ENCODE measurements at places on chromosomes 12 and 14.

- peak; percentile 51 for DNase-seq
These were observed 27.7 kb upstream of the FBXO33 start for GRCh38 chr14:39459795-39460478.

- peak; percentile 77 for DNase-seq
These were observed 103.9 kb downstream of the ZFP36L1 start for GRCh38 chr14:68688872-68689371.

DNA sequence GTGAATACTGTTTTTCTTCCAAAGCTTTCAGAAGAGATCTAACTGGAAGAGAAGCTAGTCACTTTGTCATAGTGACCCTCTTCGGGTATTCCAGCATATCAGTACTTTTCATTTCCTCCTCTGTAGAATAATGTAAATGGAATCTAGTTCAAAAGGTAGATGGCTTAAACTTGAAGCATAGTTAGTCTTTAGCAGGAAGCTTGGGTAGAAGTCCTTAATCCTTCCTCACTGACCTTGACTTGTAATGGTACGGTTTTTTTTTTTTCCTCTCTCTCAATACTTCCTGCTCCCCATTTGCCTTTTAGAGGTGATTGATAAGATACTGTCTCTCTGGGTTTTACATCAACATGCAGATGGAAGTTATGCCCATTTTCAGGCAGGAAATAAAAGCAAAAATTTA lies 1.7 kb downstream of the FBXO34 start:
- DNase-seq: no peak

DNA sequence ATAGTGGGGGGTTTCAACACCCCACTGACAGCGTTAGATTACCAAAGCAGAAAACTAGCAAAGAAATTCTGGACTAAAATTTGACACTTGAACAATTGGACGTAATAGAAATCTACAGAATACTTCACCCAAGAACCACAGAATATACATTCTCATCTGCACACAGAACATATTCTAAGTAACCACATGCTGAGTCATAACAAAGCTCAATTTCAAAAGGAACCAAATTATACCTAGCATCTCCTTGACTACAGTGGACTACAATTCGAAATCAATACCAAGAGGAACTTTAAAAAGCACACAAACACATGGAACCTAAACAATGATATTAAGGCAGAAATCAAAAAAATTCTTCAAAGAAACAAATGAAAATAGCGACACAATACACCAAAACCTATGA lies 871.6 kb upstream of the MDGA2 start:
- DNase-seq: no peak

DNA sequence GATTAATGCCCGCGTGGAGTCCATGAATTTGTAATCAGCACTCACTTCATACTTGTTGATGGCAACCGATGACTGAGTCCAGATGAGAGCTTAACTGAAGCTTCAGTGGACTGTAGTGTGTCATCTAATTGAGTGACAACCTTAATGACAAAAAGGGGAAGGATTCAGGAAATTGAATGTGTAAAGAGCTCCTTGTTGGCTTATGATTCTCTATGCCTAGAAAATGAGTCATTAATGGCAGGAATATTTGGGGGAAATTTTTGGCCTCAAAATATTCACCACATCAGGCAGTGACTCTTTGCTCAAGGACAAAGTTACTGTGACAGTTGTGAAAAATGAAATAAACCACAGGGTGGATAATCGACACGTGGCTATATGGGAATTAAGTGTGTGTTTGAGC lies 55.3 kb upstream of the STON2 start:
- DNase-seq: no peak

DNA sequence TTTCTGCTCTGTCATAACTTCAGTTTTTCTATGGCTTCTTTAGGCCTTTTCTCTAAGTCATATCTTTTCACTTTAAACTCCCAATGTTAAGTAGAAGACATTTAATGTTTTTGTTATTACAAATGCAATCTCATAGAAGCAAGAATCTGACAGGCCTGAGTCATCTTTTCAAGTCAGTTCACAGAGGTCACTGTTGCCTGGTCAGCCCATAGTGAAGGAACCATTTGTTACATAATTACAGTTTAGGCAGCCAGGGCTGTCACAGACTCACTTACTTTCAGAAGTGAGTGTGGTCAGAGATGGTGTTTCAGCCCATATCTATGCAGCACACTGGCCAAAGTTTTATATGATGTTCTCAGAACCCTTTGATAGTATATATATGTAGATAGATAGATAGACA lies 46.5 kb downstream of the CCER1 start:
- DNase-seq: peak; percentile 57

GRCh38 chr12:26760657-26761293 lies 72.2 kb downstream of the ITPR2 start:
- no peak for DNase-seq

GRCh38 chr12:18496156-18496555 lies 234.8 kb downstream of the PIK3C2G start:
- no peak for DNase-seq
